T-cell (primary cell): ENCODE measurements at places on chromosomes 12 and 14. TPM values are rescaled to one million over a fixed set of nuclear protein-coding genes. Genes with fewer than 3 reads are reported as not detected.

DNA sequence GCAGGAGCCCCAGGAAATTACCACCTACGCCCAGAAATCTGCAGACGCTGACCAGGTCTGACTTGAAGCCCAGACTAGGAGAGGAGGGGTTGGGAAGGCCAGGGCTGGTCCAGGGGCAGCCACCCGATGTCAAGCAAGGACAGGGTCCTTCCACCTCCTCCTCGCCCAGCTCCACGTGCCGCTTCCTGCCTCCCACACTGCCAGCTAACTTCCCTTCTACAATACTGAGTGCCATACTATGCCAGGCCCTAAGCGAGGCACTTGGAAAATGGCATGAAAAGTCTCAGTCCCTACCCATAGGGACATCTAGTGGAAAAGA lies 71.7 kb downstream of the SETD3 start:
- H3K27me3 ChIP-seq: no peaks in the 10 kb centered on the region
- DNase-seq: no peak
- H3K27ac ChIP-seq: no peak overlapping the region
- H3K4me1 ChIP-seq: no peaks in the 10 kb centered on the region

- H3K27ac ChIP-seq: no peak overlapping the region
- peaks cover 9% of the 10 kb centered on the region for H3K4me1 ChIP-seq
- H3K4me3 ChIP-seq: no peak overlapping the region
- DNase-seq: no peak
- no peaks in the 10 kb centered on the region for H3K36me3 ChIP-seq
- peaks cover 43% of the 10 kb centered on the region for H3K27me3 ChIP-seq
Measured at GRCh38 chr12:2958432-2959191, 585 bp upstream of the TEAD4 start.

DNA sequence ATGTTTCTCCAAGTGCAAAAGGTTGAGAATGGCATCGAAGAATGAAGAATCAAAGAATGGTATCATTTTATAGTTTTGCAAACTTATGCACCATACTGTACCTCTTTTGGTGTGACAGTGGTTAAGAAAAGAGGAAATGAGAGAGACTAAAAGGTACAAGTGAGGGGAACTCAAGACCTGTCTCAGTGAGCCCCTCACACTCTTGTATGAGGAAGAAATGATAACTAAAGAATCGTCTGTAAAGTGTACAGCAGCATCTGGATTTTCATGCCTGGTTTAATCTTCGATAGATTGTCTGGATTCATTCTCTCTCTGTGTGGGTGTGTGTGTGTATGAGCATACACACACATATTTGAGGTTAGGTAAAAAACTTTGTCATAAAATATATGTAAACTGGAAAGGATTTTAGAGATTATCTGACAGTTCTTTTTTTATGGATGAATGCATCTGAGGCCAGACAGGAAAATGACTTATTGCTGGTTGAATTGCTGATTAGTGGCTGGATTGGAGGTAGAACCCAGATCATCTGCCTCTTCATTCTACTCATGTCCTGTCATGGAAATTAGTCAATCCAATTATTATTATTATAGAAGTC lies 16.0 kb upstream of the SLC38A2 start:
- H3K27me3 ChIP-seq: no peaks in the 10 kb centered on the region
- no peak overlapping the region for H3K27ac ChIP-seq
- H3K36me3 ChIP-seq: peaks cover 4% of the 10 kb centered on the region
- DNase-seq: no peak

The AVPR1A gene
- not detected for total RNA-seq

DNA sequence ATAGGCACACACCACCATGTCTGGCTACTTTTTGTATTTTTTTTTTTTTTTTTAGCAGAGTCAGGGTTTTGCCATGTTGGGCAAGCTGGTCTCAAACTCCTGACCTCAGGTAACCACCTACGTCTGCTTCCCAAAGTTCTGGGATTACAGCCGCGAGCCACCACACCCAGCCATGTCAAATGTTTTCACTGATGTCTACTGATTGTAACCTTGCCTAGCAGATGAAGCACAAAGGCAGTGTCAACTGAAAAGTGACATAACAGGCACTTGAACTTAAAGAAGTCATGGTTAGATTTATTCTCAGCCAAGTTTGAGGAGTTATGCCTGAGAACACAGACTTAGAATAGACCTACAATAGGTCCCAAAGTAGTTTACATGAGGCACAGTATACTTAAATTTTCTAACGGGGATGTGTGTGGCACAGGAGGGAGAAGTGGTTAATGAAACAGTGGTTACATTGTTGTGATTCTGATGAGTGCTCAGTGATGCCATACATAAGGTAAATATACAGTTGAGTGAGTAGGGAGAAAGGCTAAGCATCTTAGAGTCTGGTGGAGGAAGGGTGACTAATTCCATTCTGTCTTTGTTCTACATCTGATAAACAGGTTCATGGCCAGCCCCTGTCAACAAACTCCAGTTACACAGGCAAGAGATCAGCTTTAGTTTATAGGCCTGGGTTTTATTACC lies 12.6 kb upstream of the RNASE4 start:
- no peaks in the 10 kb centered on the region for H3K36me3 ChIP-seq
- no peak for DNase-seq
- H3K4me3 ChIP-seq: no peak overlapping the region
- H3K4me1 ChIP-seq: peaks cover 4% of the 10 kb centered on the region
- H3K27me3 ChIP-seq: no peaks in the 10 kb centered on the region

GRCh38 chr14:50038398-50039119 lies 77.8 kb downstream of the VCPKMT start:
- no peaks in the 10 kb centered on the region for H3K27me3 ChIP-seq
- peak overlapping the region; percentile 78 for H3K27ac ChIP-seq

GRCh38 chr12:99259040-99259934 lies 388.3 kb upstream of the GARIN6 start:
- no peaks in the 10 kb centered on the region for H3K27me3 ChIP-seq
- no peak overlapping the region for H3K27ac ChIP-seq
- H3K4me1 ChIP-seq: no peaks in the 10 kb centered on the region
- H3K36me3 ChIP-seq: no peaks in the 10 kb centered on the region
- DNase-seq: no peak
- no peak overlapping the region for H3K4me3 ChIP-seq

The SERPINA10 gene
- not detected for total RNA-seq

GRCh38 chr12:77746096-77746495 lies 84.6 kb upstream of the NAV3 start:
- H3K36me3 ChIP-seq: no peaks in the 10 kb centered on the region
- no peaks in the 10 kb centered on the region for H3K27me3 ChIP-seq
- H3K4me1 ChIP-seq: no peaks in the 10 kb centered on the region

GRCh38 chr12:32532951-32533350 lies 133.6 kb downstream of the FGD4 start:
- H3K36me3 ChIP-seq: no peaks in the 10 kb centered on the region
- no peak for DNase-seq
- no peak overlapping the region for H3K27ac ChIP-seq
- no peak overlapping the region for H3K4me3 ChIP-seq

GRCh38 chr12:90937651-90938050 lies 17.3 kb downstream of the CCER1 start:
- peaks cover 7% of the 10 kb centered on the region for H3K27me3 ChIP-seq
- H3K4me1 ChIP-seq: no peaks in the 10 kb centered on the region
- no peak overlapping the region for H3K4me3 ChIP-seq
- no peak overlapping the region for H3K27ac ChIP-seq
- H3K36me3 ChIP-seq: no peaks in the 10 kb centered on the region

DNA sequence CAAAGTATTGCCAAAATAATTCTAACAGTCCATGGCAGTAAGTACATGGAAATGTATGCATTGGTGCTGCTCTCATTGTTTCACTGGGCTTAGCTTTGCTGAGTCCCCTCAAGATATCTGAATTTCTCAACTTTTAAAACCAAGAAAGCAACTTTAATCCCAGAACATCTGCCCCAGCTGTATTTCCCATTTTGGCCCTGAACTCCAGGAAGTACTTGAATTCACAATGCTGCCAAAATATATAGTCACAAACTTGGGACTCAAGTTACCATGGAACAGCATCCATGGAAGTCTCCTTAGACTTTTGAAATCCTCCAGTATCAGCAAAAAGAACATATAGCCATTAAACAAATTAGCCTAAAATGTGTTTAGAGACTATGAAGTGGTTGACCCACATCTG lies 78.5 kb upstream of the FLRT2 start:
- no peaks in the 10 kb centered on the region for H3K27me3 ChIP-seq
- no peak overlapping the region for H3K4me3 ChIP-seq
- H3K36me3 ChIP-seq: no peaks in the 10 kb centered on the region

The OR4E2 gene
- total RNA-seq: not detected

The GPR84 gene
- total RNA-seq: not detected

The FITM1 gene
- 3.2 TPM for total RNA-seq

DNA sequence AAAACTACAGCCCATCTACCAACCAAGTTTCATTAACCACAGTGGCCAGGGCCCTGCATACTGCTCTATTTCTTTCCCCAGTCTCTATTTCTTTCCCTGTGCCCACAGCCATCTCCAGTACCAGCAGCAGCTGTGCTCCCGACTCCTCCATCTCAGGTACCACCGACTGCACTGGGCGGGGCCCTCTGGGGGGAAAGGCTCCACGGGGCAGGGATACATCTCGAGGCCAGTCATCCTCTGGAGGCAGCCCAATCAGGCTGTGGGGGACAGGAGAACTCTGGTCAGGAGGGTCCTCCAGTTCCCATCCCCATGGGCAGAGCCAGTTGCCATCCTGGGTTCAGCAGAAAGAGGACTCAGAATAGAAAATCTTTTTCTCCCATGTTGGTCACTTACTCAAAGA lies 3.0 kb downstream of the CDK4 start:
- peaks cover 56% of the 10 kb centered on the region for H3K4me1 ChIP-seq
- H3K4me3 ChIP-seq: no peak overlapping the region
- no peak for DNase-seq
- no peaks in the 10 kb centered on the region for H3K27me3 ChIP-seq

GRCh38 chr14:88164906-88165534 lies 158.0 kb downstream of the KCNK10 start:
- H3K36me3 ChIP-seq: no peaks in the 10 kb centered on the region
- peaks cover 2% of the 10 kb centered on the region for H3K27me3 ChIP-seq
- no peak overlapping the region for H3K4me3 ChIP-seq

DNA sequence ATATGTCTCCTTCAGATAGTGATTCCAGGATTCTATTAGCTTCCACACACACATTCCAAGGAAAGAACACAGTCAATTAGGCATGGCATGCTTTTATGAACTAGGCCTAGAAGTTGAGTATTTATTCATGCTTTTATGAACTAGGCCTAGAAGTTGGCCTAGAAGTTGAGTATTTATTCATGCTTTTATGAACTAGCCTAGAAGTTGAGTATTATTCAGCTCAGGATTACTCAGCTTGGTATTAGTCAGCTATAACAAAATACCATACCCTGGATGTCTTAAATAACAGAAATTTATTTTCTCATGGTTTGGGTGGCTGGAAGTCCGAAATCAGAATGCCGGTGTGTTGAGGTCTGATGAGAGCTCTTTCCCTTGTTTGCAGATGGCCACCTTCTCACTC lies 442.7 kb upstream of the FLRT2 start:
- H3K36me3 ChIP-seq: no peaks in the 10 kb centered on the region
- no peaks in the 10 kb centered on the region for H3K4me1 ChIP-seq
- no peak overlapping the region for H3K27ac ChIP-seq
- DNase-seq: no peak

The L2HGDH gene
- total RNA-seq: 4.0 TPM

DNA sequence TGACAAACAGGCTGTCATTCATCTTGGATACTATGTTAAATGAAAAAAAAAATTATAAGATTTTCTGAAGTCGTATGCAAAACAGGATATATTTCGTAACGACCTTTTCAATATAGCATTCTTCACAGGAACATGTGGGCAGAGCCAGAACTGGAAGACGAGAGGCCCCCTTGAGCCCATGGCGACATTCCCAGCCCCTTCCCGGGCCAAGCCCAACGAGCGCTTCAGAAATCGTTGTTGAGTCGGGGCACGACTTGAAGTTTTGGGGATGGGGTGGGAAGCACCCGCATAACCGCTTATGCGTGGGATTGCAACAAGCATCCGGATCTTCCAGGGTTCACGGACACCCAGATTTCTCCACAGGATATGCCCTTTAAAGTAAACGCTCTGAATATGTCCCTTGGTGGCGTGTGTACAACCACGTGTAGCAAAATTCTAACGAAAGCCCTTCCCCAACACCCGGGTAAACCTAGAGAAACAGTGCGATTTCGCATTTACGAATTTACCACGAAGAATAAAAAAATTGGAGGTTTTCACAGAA lies 736 bp downstream of the C14orf39 start:
- H3K4me1 ChIP-seq: peaks cover 11% of the 10 kb centered on the region
- H3K27ac ChIP-seq: no peak overlapping the region
- DNase-seq: no peak
- peak overlapping the region; percentile 54 for H3K4me3 ChIP-seq
- H3K27me3 ChIP-seq: peaks cover 20% of the 10 kb centered on the region
- no peaks in the 10 kb centered on the region for H3K36me3 ChIP-seq

DNA sequence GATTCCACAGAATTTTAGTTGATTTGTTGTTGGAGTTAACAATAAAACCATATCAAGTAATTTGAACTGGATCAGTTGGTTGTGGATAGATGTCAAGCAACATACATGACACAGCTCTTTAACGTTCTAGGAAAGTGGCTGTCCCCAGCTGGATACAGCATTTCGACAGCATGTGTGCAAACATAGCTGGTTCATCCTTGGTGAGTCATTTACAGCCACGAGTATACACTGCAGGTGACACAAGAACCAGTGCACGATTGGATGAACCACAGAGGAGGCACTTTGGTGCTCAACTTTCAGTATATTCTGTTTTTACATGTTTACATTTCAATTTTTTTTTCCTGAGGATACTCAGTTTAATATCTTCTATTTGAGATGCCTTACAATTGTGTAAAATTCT lies 242.4 kb downstream of the TMEM117 start:
- no peaks in the 10 kb centered on the region for H3K36me3 ChIP-seq
- H3K4me1 ChIP-seq: no peaks in the 10 kb centered on the region
- no peak overlapping the region for H3K27ac ChIP-seq
- H3K27me3 ChIP-seq: no peaks in the 10 kb centered on the region
- no peak overlapping the region for H3K4me3 ChIP-seq
- DNase-seq: no peak

DNA sequence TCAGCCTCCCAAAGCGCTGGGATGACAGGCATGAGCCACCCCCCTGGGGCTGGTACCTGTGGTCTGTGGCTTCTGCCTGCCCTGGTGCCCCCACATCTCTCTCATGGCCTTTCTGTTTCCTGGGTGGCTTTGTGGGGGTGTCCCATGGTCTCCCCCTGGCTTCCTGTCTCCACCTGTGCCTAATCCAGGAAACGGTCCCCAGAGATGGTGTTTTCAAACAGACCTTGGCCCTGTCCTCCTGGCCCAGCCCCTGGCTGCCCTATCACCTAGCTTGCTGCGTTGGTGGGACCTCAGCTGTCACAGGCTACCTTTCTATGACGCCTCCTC lies 18.1 kb downstream of the MEG3 start:
- H3K27ac ChIP-seq: no peak overlapping the region
- H3K4me1 ChIP-seq: no peaks in the 10 kb centered on the region
- H3K4me3 ChIP-seq: no peak overlapping the region
- DNase-seq: no peak
- no peaks in the 10 kb centered on the region for H3K36me3 ChIP-seq

DNA sequence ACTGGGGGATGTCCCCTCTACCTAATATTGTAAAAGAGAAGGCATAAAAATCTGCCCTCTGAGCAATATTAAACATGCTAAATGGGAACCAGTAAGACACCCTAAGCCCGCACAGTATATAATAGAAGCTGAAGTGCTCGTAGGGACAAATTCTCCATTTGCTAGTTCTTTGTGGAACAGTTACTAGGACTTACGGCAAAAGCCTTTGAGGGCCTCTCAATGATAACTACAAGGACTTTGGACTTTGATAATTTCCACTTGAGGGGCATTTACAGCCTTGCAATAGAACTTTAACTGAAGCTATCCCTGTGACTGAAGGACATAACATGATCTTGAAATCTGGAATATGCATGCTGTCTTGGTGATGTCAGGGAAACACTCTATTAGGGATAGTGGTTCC lies 111.5 kb upstream of the IFNG-AS1 start:
- no peak for DNase-seq
- H3K27ac ChIP-seq: no peak overlapping the region
- H3K4me1 ChIP-seq: no peaks in the 10 kb centered on the region
- H3K36me3 ChIP-seq: no peaks in the 10 kb centered on the region
- H3K4me3 ChIP-seq: no peak overlapping the region
